ENCODE measurements at places on chromosomes 11 and 22. TPM values are rescaled to one million over a fixed set of nuclear protein-coding genes. Genes with fewer than 3 reads are reported as not detected.

GLB1L3 gene
- not detected for total RNA-seq

DNA sequence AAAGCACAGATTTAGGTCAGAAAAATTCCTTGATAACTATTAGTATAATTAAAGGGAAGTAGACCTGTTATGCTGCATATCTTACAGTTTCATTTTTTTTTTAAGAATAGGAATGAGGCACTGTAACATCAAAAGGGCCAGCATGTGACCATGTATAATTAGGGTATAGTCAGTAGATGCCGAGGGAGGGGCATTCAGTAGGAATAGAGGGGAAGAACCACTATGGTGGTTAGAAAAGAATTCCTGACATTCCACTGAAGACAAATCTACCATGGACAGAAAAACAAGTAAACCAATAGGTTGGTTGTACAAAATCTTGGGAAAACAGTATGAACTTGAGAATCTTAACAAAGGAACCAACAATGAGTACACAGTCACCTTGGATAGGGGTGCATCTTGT lies 78.4 kb upstream of the CCDC179 start:
- H3K36me3 ChIP-seq: no peaks in the 10 kb centered on the region
- no peak for DNase-seq
- no peak overlapping the region for H3K4me3 ChIP-seq

GRCh38 chr11:78041843-78042440 lies 18.9 kb upstream of the KCTD14 start:
- no peak overlapping the region for H3K27ac ChIP-seq
- no peak for DNase-seq
- peaks cover 28% of the 10 kb centered on the region for H3K4me1 ChIP-seq

KRTAP5-7 gene
- not detected for total RNA-seq

- no peaks in the 10 kb centered on the region for H3K27me3 ChIP-seq
- peaks cover 16% of the 10 kb centered on the region for H3K36me3 ChIP-seq
- no peak for DNase-seq
- H3K4me1 ChIP-seq: peaks cover 48% of the 10 kb centered on the region
- H3K27ac ChIP-seq: peak overlapping the region; percentile 85
- H3K4me3 ChIP-seq: peak overlapping the region; percentile 75
Measured at GRCh38 chr11:96055706-96056387, 131.9 kb upstream of the MTMR2 start.

GRCh38 chr11:66363805-66364535 lies 7.6 kb downstream of the SLC29A2 start:
- peaks cover 5% of the 10 kb centered on the region for H3K36me3 ChIP-seq
- no peaks in the 10 kb centered on the region for H3K27me3 ChIP-seq
- no peak overlapping the region for H3K27ac ChIP-seq
- no peak overlapping the region for H3K4me3 ChIP-seq
- no peaks in the 10 kb centered on the region for H3K4me1 ChIP-seq
- DNase-seq: no peak

TMA7B gene
- not detected for total RNA-seq

GRCh38 chr11:10617551-10617950 lies 49.1 kb upstream of the LYVE1 start:
- no peaks in the 10 kb centered on the region for H3K4me1 ChIP-seq
- no peak for DNase-seq
- no peaks in the 10 kb centered on the region for H3K27me3 ChIP-seq
- H3K27ac ChIP-seq: no peak overlapping the region
- H3K36me3 ChIP-seq: peaks cover 7% of the 10 kb centered on the region

DNA sequence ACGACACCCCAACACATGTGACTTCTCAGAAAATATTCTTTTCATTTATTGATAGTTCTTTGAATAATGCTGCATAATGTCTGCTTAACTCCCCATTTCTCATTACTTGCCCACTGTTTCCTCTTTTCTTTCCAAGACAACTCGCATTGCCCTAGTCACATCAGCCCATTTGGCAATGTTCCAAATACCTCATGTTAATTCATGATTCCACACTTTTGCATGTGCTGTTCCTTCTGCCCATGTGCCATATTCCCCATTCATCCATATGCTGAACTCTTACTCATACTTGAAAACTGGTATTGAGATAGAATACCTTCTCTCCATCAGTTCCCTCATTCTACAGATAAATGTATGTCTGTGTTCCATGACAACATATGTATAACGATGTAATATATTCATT lies 993.7 kb downstream of the OPCML start:
- no peaks in the 10 kb centered on the region for H3K27me3 ChIP-seq
- DNase-seq: no peak
- no peaks in the 10 kb centered on the region for H3K36me3 ChIP-seq
- H3K4me1 ChIP-seq: no peaks in the 10 kb centered on the region
- H3K4me3 ChIP-seq: no peak overlapping the region
- H3K27ac ChIP-seq: no peak overlapping the region

GRCh38 chr11:75344186-75344585 lies 7.3 kb downstream of the ARRB1 start:
- H3K4me3 ChIP-seq: no peak overlapping the region
- no peak for DNase-seq
- no peaks in the 10 kb centered on the region for H3K36me3 ChIP-seq
- no peaks in the 10 kb centered on the region for H3K27me3 ChIP-seq
- H3K27ac ChIP-seq: peak overlapping the region; percentile 77
- peaks cover 71% of the 10 kb centered on the region for H3K4me1 ChIP-seq

LRRC56 gene
- total RNA-seq: 1.8 TPM

- DNase-seq: no peak
- peaks cover 54% of the 10 kb centered on the region for H3K4me1 ChIP-seq
- H3K27me3 ChIP-seq: no peaks in the 10 kb centered on the region
- peaks cover 4% of the 10 kb centered on the region for H3K36me3 ChIP-seq
- no peak overlapping the region for H3K4me3 ChIP-seq
- no peak overlapping the region for H3K27ac ChIP-seq
Measured at GRCh38 chr11:9760193-9760575, 96.3 kb downstream of the SWAP70 start.

- H3K27ac ChIP-seq: no peak overlapping the region
- DNase-seq: no peak
- H3K4me1 ChIP-seq: no peaks in the 10 kb centered on the region
- no peaks in the 10 kb centered on the region for H3K36me3 ChIP-seq
- peaks cover 5% of the 10 kb centered on the region for H3K27me3 ChIP-seq
Measured at GRCh38 chr11:109775686-109776085, 317.5 kb upstream of the ZC3H12C start.

DNA sequence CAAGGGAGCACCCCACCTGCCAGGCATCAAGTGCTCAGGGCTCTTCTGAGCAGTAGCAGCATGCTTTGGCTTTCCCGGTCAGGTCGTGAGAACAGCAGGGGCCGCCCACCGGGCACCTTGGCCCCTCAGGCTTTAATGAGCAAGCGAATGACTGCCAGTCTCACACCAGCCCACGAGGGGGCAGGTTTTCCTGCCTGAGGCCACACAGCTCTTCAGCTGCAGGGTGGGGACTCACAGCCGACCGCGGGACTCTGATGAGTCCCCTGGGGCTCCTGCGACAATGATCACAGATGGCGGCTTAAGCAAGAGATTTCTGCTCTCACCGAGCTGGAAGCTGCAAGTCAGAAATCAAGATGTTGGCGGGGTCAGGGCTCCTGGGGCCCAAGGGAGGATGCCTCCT lies 14.3 kb upstream of the FGF19 start:
- DNase-seq: no peak
- H3K36me3 ChIP-seq: no peaks in the 10 kb centered on the region
- H3K27ac ChIP-seq: no peak overlapping the region

GRCh38 chr11:103601225-103601846 lies 435.1 kb upstream of the DDI1 start:
- DNase-seq: no peak
- H3K27me3 ChIP-seq: peaks cover 12% of the 10 kb centered on the region
- H3K27ac ChIP-seq: no peak overlapping the region
- H3K4me1 ChIP-seq: no peaks in the 10 kb centered on the region
- no peak overlapping the region for H3K4me3 ChIP-seq

PKDREJ gene
- total RNA-seq: 0.05 TPM

CRYBB2 gene
- total RNA-seq: 0.33 TPM

HORMAD2 gene
- 0.43 TPM for total RNA-seq

DNA sequence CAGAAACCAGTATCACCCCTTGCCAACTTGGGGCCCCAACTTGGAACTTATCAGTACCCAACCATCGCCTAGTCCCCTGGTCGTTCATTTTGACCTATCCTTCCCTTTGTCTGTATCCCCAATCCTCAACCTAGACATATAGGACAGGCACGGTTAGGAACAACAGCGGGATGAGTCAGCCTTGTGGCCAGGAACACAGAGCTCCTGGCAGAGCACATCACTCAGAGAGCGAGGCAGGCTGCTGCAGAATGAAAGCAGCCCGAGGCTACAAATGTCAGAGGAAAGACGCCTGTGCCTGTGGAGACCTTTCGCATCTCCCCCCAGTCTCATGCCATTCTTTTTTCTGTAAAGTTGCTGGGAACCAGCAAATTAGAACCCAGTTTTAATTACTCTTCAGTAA lies 14.6 kb downstream of the DKK3 start:
- DNase-seq: peak; percentile 34
- peak overlapping the region; percentile 56 for H3K4me3 ChIP-seq
- H3K4me1 ChIP-seq: peaks cover 37% of the 10 kb centered on the region
- H3K27ac ChIP-seq: no peak overlapping the region
- H3K27me3 ChIP-seq: no peaks in the 10 kb centered on the region

- peak; percentile 86 for DNase-seq
- H3K27me3 ChIP-seq: peaks cover 6% of the 10 kb centered on the region
- peaks cover 17% of the 10 kb centered on the region for H3K4me1 ChIP-seq
Measured at GRCh38 chr22:19909350-19910179, 32.0 kb upstream of the COMT start.

DNA sequence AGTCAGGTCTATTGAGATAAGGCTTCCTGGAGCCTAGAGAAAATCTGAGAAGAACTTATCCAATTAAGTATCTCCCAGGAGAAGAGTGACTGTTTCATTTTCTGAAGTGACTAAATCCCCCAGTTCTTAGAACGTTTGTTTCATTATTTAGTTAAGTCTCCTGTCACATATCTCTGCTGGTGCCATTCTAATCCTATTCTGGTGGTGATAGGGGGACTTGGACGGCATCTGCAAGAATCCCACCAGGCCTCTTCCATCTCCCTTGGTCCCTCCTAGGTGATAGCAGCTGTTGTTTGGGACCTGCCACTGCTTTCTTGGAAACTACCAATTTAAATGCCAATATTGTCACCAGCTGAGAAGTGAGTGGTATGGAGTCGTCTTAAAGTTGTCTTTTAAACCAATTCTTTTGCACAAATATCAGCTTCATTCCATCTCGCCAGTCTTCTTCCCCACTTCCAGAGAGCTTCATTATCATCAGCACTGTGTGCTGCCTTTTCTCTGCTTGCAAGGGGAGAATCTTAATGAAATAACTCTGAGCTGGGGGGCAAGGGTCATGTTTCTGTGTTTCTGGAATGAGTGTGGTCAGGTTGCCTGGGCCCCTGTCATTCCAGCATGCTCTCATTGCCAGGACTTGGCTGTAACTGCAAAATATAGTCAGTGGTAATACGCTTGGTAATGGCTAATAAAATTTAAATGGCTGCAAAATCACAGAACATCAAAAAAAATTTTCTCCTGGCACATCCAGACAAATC lies 104.8 kb downstream of the LDLRAD3 start:
- no peak overlapping the region for H3K27ac ChIP-seq
- DNase-seq: no peak
- peaks cover 37% of the 10 kb centered on the region for H3K4me1 ChIP-seq
- H3K27me3 ChIP-seq: no peaks in the 10 kb centered on the region
- H3K36me3 ChIP-seq: no peaks in the 10 kb centered on the region
- H3K4me3 ChIP-seq: no peak overlapping the region

PHOX2A gene
- total RNA-seq: 2.8 TPM

IGF2 gene
- total RNA-seq: 2,350 TPM

GRCh38 chr22:19405652-19406051 lies 25.9 kb downstream of the HIRA start:
- peaks cover 16% of the 10 kb centered on the region for H3K36me3 ChIP-seq
- no peak overlapping the region for H3K27ac ChIP-seq
- H3K4me1 ChIP-seq: peaks cover 3% of the 10 kb centered on the region
- DNase-seq: no peak

- H3K36me3 ChIP-seq: no peaks in the 10 kb centered on the region
- H3K27me3 ChIP-seq: no peaks in the 10 kb centered on the region
- peaks cover 37% of the 10 kb centered on the region for H3K4me1 ChIP-seq
- H3K27ac ChIP-seq: no peak overlapping the region
- no peak overlapping the region for H3K4me3 ChIP-seq
Measured at GRCh38 chr11:96014217-96014616, 90.3 kb upstream of the MTMR2 start.

CCDC88B gene
- 2.8 TPM for total RNA-seq

- peaks cover 24% of the 10 kb centered on the region for H3K4me1 ChIP-seq
- no peak overlapping the region for H3K4me3 ChIP-seq
- peaks cover 37% of the 10 kb centered on the region for H3K27me3 ChIP-seq
- H3K36me3 ChIP-seq: no peaks in the 10 kb centered on the region
Measured at GRCh38 chr11:125299061-125299615, 134.6 kb downstream of the PKNOX2 start.

DNA sequence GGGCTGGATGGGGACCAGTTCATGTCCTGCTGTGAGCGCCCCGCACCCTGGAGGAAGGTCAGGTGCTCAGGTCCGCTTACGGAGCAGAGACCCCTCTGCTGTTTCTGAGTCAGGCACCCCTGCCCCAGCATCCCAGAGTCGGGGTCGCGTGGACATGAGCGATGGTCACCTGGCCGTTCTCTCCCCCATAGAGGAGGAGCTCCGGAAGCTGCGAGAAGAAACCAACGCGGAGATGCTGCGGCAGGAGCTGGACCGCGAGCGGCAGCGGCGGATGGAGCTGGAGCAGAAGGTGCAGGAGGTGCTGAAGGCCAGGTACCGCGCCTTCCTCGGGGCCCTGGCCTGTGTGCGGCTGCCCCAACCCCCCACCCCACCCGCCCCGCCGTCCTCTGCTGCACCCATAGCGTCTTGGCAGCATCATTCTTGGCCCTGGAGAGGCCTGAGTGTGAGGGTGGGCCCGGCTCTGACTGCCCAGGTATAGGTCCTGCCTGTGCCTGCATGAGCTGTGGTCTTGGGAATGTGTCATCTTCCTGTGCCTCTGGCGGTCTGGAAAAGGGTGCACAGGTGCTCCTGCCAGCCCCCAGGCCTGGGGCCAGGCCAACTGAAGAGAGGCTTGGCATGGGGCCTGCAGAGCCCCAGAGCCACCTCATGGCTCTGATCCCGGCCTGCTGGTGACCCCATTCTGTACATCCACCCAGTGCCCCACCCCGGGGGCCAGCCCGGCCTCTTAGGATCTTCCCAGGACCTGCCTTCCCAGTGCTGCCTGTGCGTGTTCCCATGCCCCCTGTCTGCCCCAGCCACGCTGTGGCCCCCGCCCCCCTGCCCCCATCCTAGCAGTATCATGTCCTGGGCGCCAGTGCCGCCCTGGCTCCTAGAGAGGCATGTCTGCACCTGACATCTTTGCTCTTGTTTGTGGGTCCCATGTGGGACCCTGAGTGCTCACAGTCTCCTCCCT lies 38.1 kb downstream of the GRAMD4 start:
- H3K36me3 ChIP-seq: no peaks in the 10 kb centered on the region
- peaks cover 14% of the 10 kb centered on the region for H3K4me1 ChIP-seq
- no peak overlapping the region for H3K27ac ChIP-seq
- no peak overlapping the region for H3K4me3 ChIP-seq

- no peaks in the 10 kb centered on the region for H3K36me3 ChIP-seq
- peaks cover 6% of the 10 kb centered on the region for H3K4me1 ChIP-seq
- H3K27me3 ChIP-seq: peaks cover 3% of the 10 kb centered on the region
- no peak for DNase-seq
- H3K27ac ChIP-seq: peak overlapping the region; percentile 6
Measured at GRCh38 chr11:26623076-26623659, 51.1 kb upstream of the MUC15 start.
